ENCODE measurements at places on chromosomes 11 and 22.

DNA sequence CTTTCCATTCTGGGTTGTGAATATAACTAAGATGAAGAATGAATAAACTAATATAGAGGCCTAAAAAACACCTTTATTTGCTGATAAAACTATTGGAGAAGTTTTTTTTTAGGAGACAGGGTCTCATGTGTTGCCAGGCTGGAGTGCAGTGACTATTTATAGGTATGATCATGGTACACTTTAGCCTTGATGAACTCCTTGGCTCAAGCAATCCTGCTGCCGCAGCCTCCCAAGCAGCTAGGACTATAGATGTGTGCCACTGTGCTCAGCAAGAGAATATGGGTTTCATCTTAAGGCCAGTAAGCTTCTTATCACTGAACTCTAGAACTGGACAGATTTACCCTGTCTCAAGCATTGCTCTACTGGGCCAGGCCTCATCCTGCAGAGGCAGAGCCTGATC lies 26.6 kb downstream of the CCDC90B start:
- DNase-seq: no peak

DNA sequence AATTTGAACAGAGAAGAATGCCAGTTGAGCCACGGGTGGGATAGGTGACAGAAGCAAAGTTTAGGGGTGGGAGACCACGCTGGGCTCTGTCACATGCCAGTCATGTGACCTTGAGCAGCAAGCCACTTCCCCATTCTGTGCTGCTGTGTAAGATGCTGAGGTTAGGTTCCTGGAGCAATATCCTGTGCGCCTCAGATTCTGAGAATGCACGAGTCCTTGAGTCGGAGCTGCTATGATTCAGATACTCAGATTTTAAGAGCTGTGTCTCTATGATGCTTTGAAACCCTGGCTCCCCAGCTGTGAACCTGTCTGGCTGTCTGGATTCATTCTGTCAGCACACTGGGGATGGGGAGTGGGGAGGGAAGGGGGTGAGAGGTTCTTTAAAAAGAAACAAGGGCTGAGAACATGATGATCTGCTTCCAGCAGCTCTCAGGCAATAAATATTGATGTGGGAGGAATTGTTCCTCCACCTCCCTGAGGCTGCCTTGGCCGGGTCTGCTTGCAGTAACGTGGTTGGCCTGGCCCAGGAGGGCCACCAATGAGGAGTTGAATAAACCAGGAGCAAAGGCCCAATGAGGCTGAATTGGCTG lies 24.0 kb downstream of the SLCO2B1 start:
- DNase-seq: no peak

- no peak for DNase-seq
These were observed 92.5 kb downstream of the DSCAML1 start for GRCh38 chr11:117704395-117705100.

DNA sequence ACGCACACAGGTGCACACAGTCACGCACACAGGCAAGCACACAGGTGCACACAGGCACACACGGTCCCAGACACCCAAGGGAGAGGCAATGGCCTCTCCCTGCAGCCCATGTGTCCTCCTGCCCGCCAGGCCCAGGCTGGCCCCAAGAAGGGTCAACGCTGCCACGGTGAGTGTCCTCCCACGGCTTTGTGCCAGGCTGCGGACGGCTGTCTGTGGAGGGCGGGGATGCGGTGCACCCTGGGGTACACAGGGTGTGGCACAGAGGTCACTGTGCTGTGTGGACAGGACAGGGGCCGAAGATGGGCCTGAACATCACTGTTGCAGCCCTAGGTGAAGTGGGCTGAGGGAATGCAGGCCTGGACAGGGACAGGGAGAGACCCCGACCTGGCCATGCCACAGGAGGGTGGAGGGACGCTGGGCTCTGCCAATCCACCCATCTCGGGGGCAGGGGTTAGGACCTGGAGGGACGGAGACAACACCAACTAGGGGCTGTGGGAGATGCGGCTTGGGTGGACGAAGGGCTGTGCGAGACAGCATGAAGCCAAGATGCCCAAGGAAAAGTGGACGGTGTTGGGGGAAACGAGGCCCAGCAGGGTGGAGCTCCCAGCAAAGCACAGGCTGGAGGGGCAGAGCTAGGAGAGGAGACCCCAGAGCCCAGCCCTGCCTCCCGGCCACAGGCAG lies 523.8 kb downstream of the BRD1 start:
- DNase-seq: peak; percentile 8
